ENCODE measurements at places on chromosomes 2 and 18.

GRCh38 chr2:102520801-102521200 is 47.8 kb downstream of the SLC9A4 start:
- DNase-seq = no peak

GRCh38 chr2:53129851-53130250 is 637.8 kb upstream of the CHAC2 start:
- DNase-seq = no peak

- no peak for DNase-seq
Measured at GRCh38 chr18:35348001-35348400, 3.8 kb upstream of the ZNF24 start.

- no peak for DNase-seq
Measured at GRCh38 chr2:135386993-135387392, 144.0 kb downstream of the ZRANB3 start.

DNA sequence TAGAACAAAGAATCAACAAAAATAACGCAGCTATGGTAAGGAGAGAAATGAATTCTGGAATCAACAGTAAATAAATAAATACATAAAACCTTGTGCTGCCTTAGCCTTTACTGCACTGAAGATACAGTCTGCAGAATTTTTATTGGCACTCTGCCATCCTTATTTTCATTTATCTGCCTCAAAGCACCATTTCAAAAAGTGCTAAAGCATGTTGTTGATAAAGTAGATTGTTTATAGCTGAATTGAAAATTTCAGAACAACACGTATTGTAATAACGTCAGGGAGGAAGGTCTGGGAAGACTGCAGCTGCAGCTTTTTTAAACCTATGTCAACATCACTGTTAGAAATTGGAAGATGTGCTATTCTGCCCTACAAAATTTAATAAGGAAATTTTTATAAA is 787.2 kb downstream of the PLCL1 start:
- DNase-seq = no peak

GRCh38 chr2:66544258-66544657 is 109.3 kb downstream of the MEIS1 start:
- no peak for DNase-seq

- no peak for DNase-seq
Measured at GRCh38 chr2:188187726-188188125, 103.9 kb upstream of the GULP1 start.

DNA sequence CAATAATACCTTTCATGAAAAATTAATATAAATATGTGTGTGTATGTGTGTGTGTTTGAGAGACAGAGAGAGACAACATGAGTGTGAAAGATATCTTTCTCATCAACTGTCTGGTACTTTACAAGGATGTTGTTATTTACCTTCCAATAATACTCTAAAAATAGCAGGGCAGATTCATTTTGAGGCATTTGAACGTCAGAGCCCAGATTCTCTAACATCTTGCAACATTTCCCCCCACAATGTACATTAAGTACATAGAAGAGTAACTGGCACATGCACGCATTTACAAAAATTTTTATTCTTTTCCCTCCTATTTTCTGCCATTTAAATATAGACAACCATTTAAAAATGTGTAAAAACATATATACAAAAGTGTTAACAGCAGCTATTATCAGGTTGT is 100.9 kb downstream of the PID1 start:
- no peak for DNase-seq

- no peak for DNase-seq
Measured at GRCh38 chr2:203533676-203534591, 1.2 kb downstream of the RAPH1 start.

GRCh38 chr2:31693882-31694281 is 113.1 kb upstream of the SRD5A2 start:
- DNase-seq = no peak

GRCh38 chr2:19043893-19044292 is 314.5 kb downstream of the OSR1 start:
- no peak for DNase-seq

DNA sequence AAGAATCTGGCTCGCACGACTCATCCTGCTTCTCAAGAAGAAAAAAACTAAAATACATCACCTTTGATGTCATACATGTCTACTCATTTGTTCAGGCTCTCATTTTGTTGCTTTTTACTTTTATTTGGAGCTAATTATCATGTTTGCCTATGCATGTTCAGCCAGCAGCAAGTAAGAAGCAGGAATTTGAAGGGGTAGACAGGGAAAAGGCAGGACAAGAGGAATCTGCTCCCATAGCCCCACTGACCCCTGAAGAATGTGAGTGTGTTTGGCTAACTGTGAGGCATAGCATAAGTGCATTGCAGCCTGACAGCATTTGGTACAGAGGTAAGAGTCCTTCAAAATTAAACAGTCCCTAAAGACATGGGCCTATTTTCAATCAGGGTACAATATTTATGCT is 72.7 kb downstream of the NYAP2 start:
- DNase-seq = no peak
